ENCODE measurements at places on chromosomes 4 and X. TPM values are rescaled to one million over a fixed set of nuclear protein-coding genes. Genes with fewer than 3 reads are reported as not detected.

DNA sequence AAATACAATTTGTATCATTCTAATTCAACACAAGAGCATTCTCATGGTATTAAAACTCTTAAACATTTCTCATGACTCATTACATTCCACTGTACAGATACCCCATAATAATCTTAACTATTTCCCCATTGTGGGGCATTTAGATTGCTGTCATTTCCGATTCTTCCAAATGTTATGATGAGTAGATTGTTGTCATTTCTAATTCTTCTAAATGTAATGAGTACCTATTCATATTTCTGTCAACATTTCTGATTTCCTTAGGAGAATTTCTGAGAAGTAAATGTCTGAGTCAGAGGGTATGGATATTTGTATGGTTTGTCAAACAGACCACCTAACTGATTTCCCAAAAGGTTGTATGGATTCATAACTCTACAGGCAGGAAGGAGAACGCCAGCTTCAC lies 8.3 kb downstream of the S100G start:
- H3K4me1 ChIP-seq = no peaks in the 10 kb centered on the region
- no peak overlapping the region for H3K27ac ChIP-seq
- no peaks in the 10 kb centered on the region for H3K27me3 ChIP-seq
- no peak overlapping the region for H3K4me3 ChIP-seq

- H3K4me1 ChIP-seq = no peaks in the 10 kb centered on the region
- H3K27me3 ChIP-seq = no peaks in the 10 kb centered on the region
- no peak for DNase-seq
- no peak overlapping the region for H3K4me3 ChIP-seq
- no peaks in the 10 kb centered on the region for H3K36me3 ChIP-seq
Observed at GRCh38 chrX:139720136-139720535, 12.2 kb upstream of the MCF2 start.

The OPRPN gene
- not detected for total RNA-seq

GRCh38 chr4:118989098-118990080 lies 100.7 kb downstream of the SYNPO2 start:
- DNase-seq = no peak
- H3K4me1 ChIP-seq = peaks cover 8% of the 10 kb centered on the region
- no peak overlapping the region for H3K4me3 ChIP-seq
- H3K27ac ChIP-seq = peak overlapping the region; percentile 3
- no peaks in the 10 kb centered on the region for H3K36me3 ChIP-seq

The OTC gene
- total RNA-seq = not detected

DNA sequence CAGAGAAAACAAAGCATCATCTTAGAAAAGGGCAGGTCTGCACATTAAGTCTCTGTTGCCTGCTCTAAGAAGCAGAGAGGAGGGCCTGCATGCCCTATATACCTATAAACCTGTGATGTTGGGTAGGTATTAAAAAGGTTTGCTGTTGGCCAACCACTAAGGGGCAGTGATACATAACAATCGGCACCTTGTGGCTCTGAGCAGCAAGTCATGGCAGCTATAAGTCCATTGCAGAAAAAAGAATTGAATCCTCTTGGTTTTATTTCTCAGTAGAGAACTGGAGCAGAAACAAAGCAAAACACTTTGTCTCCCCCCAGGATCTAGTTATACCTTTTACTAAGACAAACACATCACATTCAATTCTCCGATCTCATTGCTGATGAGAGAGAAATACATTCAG lies 1364.4 kb downstream of the STIM2 start:
- H3K36me3 ChIP-seq = no peaks in the 10 kb centered on the region
- peak; percentile 40 for DNase-seq
- H3K4me1 ChIP-seq = peaks cover 25% of the 10 kb centered on the region
- H3K27ac ChIP-seq = no peak overlapping the region
- no peak overlapping the region for H3K4me3 ChIP-seq

- H3K4me1 ChIP-seq = no peaks in the 10 kb centered on the region
- no peaks in the 10 kb centered on the region for H3K36me3 ChIP-seq
- H3K27ac ChIP-seq = no peak overlapping the region
- H3K27me3 ChIP-seq = peaks cover 3% of the 10 kb centered on the region
- H3K4me3 ChIP-seq = no peak overlapping the region
Observed at GRCh38 chrX:153310901-153311300, 10.7 kb downstream of the PNMA6F start.

GRCh38 chr4:150280081-150280895 lies 202.0 kb downstream of the DCLK2 start:
- H3K36me3 ChIP-seq = peaks cover 37% of the 10 kb centered on the region
- H3K27ac ChIP-seq = peak overlapping the region; percentile 93
- H3K4me1 ChIP-seq = peaks cover 34% of the 10 kb centered on the region
- DNase-seq = no peak
- no peak overlapping the region for H3K4me3 ChIP-seq
- H3K27me3 ChIP-seq = no peaks in the 10 kb centered on the region

DNA sequence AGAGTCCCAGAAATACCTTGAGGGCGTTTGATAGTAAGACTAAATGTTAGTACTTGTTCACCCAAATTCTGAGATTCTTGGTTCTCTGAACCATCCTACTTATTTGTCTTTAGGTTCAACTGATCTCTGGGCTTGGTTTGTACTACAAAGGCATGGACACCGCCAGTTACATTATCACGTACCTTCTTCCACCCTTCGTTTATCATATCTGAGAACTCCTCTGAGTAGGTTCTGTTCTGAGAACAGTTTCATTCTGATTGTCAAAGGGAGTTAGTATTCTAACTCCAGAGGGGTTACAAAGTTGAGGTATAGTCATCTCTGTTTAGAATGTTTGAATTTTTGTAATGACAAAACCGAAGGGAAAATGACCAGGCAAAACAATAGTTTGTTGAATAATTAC lies 19.3 kb downstream of the ZFX start:
- H3K4me3 ChIP-seq = no peak overlapping the region
- no peaks in the 10 kb centered on the region for H3K27me3 ChIP-seq
- no peak for DNase-seq

The MXRA5 gene
- total RNA-seq = 131 TPM

DNA sequence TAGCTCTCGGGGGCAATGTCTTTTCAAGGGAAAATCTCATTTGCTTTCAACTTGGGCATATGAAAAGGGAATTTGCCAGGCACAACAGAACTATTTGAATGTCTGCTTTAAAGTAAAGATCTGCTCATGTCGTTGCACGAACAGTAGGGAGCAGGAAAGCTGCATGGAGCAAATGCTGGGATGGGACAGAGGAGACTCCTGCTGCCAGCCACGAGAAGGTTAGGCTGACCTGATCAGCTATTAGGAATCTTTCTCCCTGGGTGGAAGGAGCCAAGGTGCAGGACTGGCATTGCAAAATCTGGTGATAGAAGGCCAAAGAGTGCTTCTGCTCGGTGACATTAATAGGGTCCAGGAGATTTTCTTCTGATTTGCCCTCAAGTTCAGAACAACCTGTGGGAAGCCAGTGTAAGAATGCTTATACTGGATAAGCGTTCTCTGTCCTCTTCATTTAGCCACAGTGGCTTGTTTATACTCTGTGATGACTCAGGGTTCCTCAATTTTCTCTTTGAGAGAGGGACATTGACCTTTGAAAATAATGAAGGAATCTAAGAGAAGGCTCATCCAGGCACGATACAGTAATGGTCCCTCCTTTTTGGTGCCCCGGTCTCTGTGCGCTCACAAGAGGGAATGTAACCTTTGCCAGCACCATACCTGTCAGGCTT lies 22.9 kb downstream of the FHL1 start:
- H3K36me3 ChIP-seq = no peaks in the 10 kb centered on the region
- no peak overlapping the region for H3K4me3 ChIP-seq
- H3K27me3 ChIP-seq = no peaks in the 10 kb centered on the region
- DNase-seq = no peak
- peak overlapping the region; percentile 1 for H3K27ac ChIP-seq
- H3K4me1 ChIP-seq = peaks cover 11% of the 10 kb centered on the region

DNA sequence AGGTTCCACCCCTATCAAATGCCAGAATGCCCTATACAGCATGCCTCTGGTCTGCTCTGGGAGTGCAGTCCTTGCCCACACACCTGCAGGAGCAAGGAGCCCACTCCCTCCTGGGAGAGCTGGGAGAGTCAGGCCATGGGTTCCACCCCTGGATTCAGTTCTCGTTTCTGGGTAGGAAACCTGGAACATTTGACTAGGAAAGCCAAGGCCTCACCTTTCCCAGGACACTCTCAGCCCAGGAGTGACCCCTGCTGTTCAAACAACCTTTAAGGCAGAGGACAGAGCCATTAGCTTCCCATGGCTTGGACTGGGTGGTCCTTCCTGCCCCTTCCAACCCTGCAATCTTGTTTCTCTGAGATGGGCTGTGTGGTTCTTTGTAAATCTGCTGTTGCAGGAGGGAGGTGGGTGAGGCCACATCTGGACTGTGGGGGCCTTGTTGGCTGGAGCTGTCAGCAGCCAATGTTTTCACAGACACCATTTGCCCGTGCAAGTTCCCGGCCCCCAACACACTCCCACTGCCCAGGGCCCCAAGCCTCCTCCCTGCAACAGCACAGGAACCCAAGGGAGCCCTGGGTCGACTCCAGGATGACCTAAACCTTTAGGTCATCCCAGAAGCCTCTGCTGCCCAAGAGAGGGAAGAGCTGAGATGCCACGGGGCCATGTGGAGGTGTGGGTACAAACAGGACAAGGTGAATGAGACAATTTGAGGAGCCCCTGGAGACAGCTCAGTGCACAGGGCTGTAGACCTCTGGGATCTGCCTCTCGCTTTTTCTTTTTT lies 104.4 kb downstream of the PJA1 start:
- H3K27me3 ChIP-seq = no peaks in the 10 kb centered on the region
- no peak for DNase-seq
- no peaks in the 10 kb centered on the region for H3K36me3 ChIP-seq
- H3K27ac ChIP-seq = no peak overlapping the region

GRCh38 chr4:87465739-87466366 lies 43.5 kb downstream of the NUDT9 start:
- H3K27me3 ChIP-seq = no peaks in the 10 kb centered on the region
- H3K4me1 ChIP-seq = no peaks in the 10 kb centered on the region
- H3K36me3 ChIP-seq = no peaks in the 10 kb centered on the region
- no peak for DNase-seq
- no peak overlapping the region for H3K27ac ChIP-seq

GRCh38 chrX:93259029-93259428 lies 414.3 kb downstream of the NAP1L3 start:
- H3K27ac ChIP-seq = no peak overlapping the region
- DNase-seq = no peak

The MAGEB17 gene
- total RNA-seq = not detected

GRCh38 chrX:150693725-150694574 lies 754 bp downstream of the MTMR1 start:
- no peaks in the 10 kb centered on the region for H3K27me3 ChIP-seq
- peaks cover 3% of the 10 kb centered on the region for H3K36me3 ChIP-seq
- H3K4me3 ChIP-seq = peak overlapping the region; percentile 84
- H3K4me1 ChIP-seq = peaks cover 30% of the 10 kb centered on the region
- no peak for DNase-seq
- peak overlapping the region; percentile 97 for H3K27ac ChIP-seq

The PABPC5 gene
- 7.4 TPM for total RNA-seq

GRCh38 chr4:94214703-94215319 lies 7.1 kb downstream of the SMARCAD1 start:
- DNase-seq = no peak
- peaks cover 9% of the 10 kb centered on the region for H3K4me1 ChIP-seq
- H3K36me3 ChIP-seq = peaks cover 60% of the 10 kb centered on the region
- no peaks in the 10 kb centered on the region for H3K27me3 ChIP-seq

DNA sequence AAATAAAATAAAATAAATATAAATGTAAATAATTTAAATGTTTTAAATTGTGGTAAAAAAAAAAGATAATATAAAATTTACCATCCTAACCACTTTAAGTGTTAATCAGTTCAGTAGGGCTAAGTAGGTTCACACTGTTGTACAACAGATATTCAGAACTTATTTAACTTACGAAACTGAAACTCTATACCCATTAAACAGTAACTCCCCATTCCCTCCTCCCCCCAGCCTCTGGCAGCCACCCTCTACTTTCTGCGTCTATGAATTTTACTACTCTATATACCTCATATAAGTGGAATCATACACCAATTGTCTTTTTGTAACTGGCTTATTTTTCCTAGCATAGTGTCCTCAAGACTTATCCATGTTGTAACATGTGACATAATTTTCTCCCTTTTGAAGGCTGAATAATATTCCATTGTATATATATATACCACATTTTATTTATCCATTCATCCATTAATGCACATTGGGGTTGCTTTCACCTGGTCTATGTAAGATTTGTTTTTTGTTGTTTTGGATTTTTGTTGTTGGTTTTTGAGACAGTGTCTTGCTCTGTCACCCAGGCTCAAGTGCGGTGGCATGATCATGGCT lies 32.5 kb upstream of the ELF2 start:
- H3K27ac ChIP-seq = no peak overlapping the region
- H3K27me3 ChIP-seq = no peaks in the 10 kb centered on the region
- H3K4me1 ChIP-seq = no peaks in the 10 kb centered on the region
- H3K36me3 ChIP-seq = no peaks in the 10 kb centered on the region

GRCh38 chrX:153441296-153441695 lies 4.6 kb downstream of the TREX2 start:
- peaks cover 2% of the 10 kb centered on the region for H3K4me1 ChIP-seq
- no peaks in the 10 kb centered on the region for H3K36me3 ChIP-seq
- no peaks in the 10 kb centered on the region for H3K27me3 ChIP-seq
- H3K4me3 ChIP-seq = no peak overlapping the region
- no peak for DNase-seq

DNA sequence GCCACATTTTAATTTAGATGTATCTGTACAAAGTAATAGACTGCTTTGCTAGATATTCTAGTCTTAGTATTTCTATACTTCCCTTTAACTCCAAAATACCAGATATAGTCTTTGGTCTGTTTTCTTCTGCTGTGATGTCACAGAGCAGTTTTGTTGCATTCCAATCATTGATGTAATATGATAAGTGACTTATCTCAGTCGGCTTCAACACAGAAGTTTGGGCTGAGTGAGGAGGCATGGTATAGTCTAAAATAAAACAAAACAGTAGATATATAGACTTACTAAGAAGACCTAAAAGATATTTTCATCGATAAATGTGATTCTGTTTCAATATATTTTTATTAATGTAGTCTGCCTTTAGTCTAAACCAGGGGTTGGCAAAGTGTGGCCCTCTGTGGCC lies 169.9 kb downstream of the DCK start:
- DNase-seq = no peak
- peak overlapping the region; percentile 54 for H3K27ac ChIP-seq
- H3K36me3 ChIP-seq = no peaks in the 10 kb centered on the region
- no peaks in the 10 kb centered on the region for H3K27me3 ChIP-seq

Data from mesothelial cell of epicardium (in vitro differentiated cells).